ENCODE measurements at places on chromosomes 1 and 21.

DNA sequence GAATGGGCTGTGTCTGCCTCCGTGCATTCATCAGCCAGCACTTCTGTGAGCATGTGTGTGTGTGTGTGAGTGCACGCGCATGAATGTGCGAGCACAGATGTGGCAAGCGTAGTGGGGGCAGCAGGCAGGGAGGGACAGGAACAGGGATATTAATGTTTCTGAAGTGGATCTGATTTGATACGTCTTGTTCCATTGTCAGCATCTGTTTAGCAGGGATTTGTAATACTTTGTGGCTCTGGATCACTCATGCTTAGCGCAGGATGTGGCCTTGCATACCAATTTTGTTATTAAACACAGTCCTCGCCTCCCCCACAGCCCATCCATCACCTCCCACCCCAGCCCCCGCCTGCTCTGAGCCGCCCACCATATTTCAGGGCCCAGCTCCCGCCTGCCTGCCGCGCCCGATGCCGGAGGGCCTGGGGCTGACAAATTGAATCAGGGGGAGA is 52.4 kb downstream of the TMEM53 start:
- no peak for DNase-seq

- no peak for DNase-seq
Measured at GRCh38 chr21:42631142-42631541, 22.3 kb upstream of the PDE9A start.

GRCh38 chr21:41008974-41009373 is 159.0 kb upstream of the BACE2 start:
- DNase-seq: no peak

DNA sequence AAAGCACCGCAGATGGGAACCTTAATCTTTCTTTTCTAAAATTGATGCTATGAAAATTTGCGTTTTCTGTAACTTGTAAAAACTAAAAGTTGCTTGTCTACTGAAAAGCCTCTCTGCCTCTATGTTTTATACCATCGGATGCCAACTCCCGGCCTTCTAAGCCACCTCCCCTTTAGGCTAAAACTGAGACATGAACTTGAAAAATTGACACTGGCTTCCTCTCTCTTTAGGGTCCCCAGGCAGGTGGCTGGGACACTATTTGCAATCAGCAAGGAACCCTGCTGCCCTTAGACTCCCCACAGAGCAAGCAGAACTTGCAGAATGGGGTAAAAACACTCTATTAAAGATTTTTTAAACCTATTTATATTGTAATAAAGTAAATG is 151.1 kb upstream of the CAMK1G start:
- DNase-seq: no peak

DNA sequence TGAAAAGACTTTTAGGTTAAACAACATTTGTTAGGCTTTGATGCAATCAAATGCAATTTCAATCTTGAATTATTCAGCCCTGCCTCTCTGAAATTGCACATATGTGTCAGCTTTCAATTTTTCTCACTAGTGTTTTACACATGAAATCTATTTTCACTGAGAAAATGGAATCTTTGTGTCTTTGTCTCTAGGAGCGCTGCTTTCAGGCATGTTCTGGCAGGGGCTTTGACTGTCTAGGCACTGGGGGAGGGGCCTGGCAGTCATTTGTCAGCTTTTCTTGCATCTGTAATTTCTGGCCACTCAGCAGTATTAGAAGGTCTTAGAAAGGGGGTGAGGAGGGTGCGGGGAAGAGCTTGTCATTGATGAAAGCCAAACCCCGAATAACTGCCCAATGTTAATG is 264.4 kb downstream of the PTPRC start:
- no peak for DNase-seq

- no peak for DNase-seq
Measured at GRCh38 chr1:110464340-110464739, 13.4 kb downstream of the PROK1 start.

DNA sequence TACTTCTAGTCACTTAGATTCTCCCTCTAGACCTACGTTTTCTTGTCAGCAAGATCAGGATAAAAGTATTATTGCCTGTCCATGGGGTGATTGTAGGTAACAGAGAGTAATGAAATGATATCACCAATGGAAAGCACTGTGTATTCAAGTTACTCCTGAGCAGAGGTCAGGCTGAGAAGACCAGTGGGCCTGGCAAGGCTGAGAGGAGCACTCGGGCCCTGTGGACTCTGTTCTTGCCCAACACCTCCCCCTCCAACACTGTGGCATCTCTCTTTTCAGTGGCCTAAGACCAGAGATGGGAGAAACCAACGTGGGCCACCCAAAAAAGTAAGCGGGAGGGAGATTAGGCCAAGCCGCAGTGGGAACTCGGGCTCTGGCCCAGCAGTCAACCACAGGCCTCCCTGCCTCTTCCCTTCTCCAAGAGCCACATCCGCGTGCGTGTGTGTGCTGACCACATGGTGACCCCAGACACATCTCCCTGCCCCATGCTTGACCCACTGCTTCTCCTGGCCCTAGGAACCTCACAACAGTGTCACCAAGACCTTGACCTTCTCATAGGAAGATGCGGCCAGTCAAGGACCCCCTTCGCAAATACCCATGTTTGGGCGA is 12.3 kb downstream of the RORC start:
- no peak for DNase-seq

- no peak for DNase-seq
Measured at GRCh38 chr1:214438530-214438929, 112.9 kb downstream of the PTPN14 start.

DNA sequence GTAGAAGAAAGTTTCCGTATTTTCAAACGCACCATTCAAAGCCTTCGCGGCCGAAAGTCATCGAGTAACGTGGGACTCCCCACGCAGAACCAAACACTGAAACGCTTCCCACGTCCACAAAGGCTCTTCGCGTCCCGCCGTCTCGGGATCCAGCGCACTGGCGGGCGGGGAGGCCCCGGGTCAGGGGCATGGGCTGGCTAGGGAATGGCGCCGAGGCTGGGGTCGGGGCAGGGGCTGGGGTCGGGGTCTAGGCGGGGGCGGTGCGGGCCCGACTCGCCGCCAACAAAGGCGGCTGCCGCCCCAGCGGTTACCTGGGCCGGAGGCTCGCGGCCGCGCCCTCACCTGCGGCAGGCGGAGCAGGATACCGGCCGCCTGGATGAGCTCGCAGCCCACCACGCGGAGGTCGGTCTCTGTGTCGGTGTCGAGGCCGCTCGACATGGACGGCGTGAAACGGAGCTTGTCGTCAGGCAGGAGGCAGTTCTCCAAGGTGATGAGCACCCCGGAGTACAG is 403 bp downstream of the CCNL2 start:
- no peak for DNase-seq

DNA sequence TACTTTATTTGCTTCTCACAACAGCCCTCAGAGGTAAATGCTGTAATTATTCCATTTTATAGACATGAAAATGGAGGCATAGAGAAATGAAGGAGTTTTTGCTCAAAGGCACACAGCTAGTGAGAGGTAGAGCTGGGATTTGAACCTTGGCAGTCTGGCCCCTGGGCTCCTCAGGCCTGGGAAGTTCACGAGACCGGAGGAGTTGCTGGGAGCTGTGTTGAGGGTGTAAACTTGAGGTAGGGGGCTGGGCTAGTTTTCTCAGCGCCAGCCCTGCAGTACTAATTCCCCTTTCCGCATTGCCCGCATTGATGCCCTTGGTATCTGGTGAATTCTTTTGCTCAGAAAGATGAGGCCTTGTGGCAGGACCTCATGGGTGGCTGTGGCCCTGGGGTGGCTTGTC is 73.3 kb downstream of the PTPRU start:
- no peak for DNase-seq

- DNase-seq: no peak
Measured at GRCh38 chr1:194331758-194332157, 1145.3 kb upstream of the B3GALT2 start.

DNA sequence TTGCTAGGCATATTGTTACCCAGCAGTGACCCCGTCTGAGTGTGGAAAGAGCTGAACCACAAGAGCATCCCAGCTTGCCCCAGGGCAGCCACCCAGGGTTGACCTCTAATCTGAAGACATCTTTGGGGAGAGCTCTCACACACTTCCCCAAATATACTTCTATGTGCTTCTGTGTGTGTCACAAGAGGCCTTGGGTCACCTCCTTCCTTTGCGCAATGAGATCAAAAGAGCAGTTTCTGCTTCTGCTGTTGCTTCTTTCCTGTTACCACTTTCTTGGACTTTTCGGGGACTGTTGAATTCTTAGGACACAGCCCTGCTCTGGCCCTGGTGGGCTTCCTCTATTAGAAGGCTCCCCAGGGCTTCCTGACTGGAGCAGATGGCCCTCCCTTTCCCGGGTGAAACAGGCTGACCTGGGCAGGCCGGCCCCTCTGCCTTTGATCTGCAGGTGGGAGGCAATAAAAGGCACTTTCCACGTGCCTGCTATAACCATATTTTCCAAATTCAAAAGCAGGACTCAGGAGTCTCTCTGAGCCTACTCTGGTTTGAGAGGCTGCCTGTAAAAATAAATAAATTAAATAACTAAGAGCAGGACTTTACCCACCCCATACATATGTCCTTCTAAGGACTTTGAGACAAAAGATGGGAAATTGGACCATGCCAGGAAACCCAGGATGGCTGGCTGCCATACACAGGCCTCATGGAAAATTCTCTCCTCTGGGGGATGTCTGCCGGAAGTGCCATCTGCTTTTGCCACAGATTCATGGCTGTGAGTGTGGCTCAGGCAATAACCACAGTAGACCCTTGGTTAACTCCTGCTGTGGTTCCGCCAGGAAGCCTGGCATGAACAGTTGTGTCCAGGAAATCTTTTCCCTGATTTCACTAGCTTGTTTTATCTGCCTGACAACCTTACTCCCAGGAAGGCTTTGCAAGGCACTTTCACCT is 28.3 kb upstream of the RCSD1 start:
- no peak for DNase-seq

- no peak for DNase-seq
Measured at GRCh38 chr1:44803062-44803311, 2.8 kb downstream of the PLK3 start.

- DNase-seq: no peak
Measured at GRCh38 chr1:204131978-204132377, 19.9 kb downstream of the ETNK2 start.

GRCh38 chr1:110440877-110441276 is 10.1 kb upstream of the PROK1 start:
- DNase-seq: no peak

- no peak for DNase-seq
Measured at GRCh38 chr1:6167391-6168303, 12.5 kb downstream of the CHD5 start.

DNA sequence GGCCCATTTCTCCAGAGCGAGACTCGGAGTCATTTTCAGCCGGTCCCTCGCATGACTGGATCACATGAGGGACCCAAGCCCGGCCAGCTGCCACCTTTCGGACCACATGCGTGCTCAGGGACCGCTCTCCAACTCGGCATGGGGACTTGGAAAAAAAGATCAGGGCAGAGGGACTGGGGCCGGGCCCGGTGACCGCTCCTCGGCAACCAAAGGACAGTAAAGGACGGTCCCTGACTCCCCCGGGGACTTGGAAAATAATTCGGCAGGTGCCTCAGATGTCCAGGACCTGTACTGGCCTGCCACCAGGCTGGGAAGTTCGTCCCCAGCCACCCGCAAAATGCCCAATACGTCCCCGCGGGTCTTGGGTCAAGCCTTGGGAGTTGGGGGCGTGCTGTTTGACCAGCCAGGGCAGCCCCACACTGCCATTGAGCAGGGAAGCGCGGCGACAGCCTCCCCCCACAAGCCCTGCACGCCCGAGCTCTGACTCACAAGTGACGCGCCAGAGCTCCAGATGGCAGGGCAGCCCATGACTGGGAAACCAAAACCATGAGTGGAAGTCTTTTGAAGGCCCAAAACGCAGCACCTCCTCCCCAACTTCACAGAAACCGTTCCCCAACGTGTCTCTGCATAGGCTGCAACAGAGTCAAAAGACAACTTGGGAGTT is 134.5 kb downstream of the LIPI start:
- no peak for DNase-seq

- no peak for DNase-seq
Measured at GRCh38 chr21:46556802-46557201, 48.1 kb downstream of the S100B start.

DNA sequence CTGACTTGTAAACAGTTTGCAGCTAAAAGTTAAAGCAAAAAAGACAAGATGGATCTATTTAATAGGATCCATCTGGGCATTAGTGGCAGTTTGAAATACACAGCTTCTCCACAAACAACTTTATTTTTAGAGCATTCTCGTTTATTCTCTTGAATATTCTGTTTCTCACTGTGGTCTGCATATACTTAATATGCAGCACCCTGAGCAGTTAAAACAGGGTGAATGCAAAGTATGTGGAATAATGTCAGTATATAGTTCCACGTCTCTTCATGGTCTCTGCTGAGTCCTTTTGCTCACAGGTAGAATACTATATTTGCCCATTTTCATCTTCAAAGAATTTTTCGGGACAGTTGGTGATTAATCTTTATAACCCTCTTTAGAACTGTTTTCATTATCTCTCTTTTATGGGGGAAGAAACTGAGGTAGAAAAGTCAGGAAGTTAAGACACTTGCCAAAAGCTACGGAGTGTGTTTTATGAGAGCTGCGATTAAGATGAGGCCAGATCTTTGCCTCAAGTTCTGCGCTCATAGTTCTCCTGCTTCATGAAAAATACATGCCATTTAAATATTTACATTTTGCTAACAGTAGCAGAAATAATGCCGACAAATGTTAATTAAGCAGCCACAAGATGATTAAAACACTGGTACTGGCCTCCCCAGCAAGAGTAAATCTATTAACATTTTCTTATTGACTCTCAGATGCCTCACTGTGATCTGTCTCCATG is 115.6 kb downstream of the PTBP2 start:
- DNase-seq: no peak

DNA sequence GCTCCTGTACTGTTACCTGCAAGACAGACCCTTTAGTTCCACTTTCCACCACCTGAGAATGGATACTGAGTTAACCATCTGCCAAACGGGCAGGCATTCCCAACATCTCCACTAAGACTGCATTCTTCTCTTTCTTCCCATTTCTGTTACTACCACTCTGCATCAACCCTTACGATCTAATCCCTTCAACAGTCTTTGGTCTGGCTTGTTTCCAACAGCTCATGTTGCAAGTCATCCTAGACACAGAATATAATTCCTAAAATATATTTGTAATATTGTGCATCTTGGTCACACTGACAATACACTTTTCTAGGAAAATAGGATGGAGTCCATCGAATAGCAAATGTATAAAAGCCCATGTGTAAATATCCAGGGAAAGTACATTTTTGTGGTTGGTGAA is 166.7 kb downstream of the SIPA1L2 start:
- DNase-seq: no peak

GRCh38 chr1:230123280-230124185 is 56.5 kb downstream of the GALNT2 start:
- DNase-seq: no peak

- no peak for DNase-seq
Measured at GRCh38 chr1:12145616-12146342, 21.0 kb upstream of the TNFRSF1B start.

DNA sequence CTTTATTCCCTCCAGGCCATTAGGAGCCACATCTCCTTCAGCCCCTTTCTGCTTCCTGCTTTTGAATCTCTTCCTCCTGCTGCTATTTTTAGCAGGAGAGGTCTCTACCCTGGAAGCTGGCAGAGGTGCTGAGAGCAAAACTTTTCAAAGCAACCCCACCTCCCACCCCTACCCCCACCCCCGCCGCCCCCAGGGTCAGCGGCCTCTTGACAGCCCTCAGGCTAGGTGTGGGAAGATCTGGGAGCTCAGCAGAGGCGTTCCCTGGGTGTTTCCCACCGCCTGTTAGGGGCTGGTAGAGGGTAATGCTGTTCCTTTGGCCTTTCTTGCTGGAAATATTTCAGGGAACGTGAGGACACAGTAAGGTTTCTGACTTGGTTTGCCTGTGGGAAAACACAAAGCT is 112.5 kb upstream of the CACHD1 start:
- DNase-seq: no peak
